ENCODE measurements at places on chromosomes 2 and 18.

DNA sequence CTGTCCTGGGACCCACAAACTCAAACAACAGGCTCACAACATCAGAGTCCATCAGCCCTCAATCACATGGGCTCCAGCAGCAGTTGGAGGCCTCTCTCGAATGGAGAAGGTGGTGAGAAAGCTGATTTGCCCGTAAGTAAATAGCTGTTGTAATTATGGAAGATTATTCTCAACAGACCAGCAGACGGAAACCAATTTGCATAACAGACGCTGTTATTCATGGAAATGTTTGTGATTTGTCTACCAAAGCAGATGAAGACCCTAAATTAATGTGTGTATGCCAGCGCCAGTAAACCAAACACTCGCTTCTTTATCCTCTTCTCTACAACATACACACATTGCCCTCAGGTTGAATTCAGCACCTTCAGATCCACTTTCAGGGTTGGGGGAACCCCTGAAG lies 23.4 kb upstream of the GALNT14 start:
- no peak for ATAC-seq

DNA sequence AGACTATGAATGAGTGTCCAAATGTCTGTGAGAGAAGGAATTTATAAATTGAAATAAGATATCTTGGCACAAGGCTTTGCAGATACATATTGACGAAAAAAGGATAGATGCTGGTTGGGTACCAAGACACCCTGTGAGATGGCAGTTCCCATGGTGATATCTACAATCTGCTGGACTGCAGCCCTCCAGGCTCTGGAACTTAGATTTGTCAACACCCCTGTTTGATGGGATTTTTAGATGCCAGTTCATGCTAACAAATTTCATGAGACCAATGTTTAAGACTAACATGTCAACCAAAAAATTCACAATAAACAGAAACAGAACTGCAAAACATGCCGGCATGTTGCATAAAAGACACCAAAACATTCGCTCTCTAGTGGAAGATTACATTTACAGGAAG lies 400.3 kb upstream of the CNTNAP5 start:
- ATAC-seq: no peak

DNA sequence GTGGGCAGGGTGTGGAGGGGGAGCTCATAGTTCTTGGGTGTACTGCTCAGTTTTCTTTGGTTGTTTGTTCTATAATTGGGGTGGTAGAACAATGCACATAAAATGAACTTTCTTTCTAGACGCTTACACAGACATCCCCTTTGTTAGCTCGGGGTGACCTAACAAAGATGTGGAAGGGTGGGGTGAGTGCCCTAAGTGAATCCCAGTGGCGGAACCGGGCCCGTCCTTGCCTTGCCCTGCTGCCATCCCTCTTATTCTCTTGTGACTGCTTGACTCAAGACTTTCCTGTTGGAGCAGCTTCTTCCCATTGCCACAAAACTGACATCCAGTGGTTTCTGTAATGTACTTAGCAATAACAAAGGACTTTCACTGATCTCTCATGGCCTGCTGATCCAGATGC lies 268.1 kb downstream of the PTGR3 start:
- no peak for ATAC-seq

- ATAC-seq: no peak
Observed at GRCh38 chr2:45833301-45833967, 182.0 kb downstream of the PRKCE start.

DNA sequence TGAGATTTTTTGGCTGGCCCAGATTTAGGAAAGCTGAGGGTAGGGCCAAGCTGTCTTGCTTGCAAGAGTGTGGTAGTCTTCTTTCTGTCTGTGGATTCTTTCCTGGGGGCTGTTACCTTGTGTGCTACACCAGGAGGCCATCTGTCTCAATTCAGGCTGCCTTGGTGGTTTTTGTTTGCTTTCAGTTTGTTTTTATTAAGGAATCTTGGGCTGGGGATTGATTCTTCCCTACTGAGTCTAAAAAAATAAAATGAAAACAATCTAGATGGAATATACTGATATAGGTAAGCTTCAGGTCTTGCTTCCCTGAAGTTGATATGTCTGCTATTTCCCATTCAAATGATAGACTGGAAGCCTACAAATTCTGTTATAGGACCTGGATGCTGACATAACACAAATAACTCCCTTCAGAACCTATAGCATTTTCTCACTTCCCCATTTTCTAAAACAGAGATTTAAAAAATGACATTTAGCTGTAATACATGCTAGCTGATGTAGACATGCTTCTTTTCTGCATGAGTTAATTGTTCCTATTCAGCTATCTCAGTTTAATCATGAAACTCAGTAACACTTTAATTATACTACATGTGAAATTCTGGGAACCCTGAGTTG lies 5.3 kb downstream of the LHCGR start:
- ATAC-seq: no peak

GRCh38 chr2:142827170-142827569 lies 50.3 kb upstream of the KYNU start:
- no peak for ATAC-seq

DNA sequence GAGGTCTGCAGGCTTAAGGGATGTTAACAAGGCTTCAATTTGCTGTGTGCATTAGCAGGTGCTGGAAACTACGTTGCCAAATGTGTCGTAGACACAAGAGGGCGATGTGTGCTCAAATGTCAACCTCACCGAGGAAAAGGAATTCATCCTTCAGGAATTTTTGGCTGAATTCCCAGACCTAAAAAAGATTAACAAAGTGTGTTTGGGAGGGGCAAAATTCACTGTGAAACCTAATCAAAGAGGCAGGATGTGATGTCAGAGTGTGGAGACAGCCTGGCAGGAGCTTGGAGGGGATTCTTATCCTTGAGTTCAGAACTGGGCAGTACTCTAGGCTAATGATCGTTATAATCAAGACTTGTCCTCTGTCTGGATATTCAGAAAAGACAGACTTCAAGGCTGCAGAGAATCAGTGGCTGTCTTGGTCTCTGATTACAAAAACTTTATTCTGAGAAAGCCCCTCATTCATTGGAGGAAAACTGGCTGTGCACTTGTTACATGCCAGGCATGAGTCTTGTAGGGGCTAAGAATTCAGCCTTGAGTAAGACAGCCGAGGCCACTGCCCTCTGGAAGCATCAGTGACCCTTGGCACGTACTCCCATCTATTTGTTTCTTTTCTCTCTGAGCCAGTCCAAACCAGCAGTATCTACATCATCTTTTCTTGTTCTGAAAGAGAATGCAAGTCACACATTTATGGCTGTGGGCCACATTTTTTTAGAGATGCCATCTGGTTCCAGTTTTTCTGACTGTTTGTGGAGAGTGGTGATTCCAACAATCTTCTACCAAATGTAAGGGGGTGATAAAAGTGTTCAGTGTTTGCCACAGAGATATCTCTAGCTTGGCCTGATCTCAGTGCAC lies 18.7 kb upstream of the SCYGR1 start:
- ATAC-seq: no peak

GRCh38 chr2:164568317-164568716 lies 53.0 kb downstream of the GRB14 start:
- no peak for ATAC-seq

- ATAC-seq: no peak
Observed at GRCh38 chr2:11290211-11290610, 54.2 kb downstream of the ROCK2 start.

- ATAC-seq: no peak
Observed at GRCh38 chr2:239811111-239811781, 213.9 kb downstream of the NDUFA10 start.

DNA sequence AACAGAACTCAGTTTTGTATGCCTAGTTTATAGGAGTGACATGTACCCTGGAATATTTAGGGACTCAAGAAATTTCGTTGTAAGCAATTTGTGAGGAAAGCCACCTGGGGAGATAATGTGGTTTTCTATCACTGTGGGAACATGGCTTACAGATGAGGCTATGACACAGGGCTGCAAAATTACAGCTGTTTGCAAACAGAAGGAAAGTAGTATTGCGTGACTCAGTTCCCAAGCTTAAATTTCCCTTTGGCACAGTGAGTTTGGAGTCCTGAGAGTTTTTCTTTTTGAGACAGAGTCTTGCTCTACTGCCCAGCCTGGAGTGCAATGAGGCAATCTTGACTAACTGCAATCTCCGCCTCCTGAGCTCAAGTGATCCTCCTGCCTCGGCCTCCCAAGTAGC lies 149.8 kb downstream of the MYO5B start:
- no peak for ATAC-seq

- no peak for ATAC-seq
Observed at GRCh38 chr2:178499640-178500039, 19.4 kb downstream of the PLEKHA3 start.

DNA sequence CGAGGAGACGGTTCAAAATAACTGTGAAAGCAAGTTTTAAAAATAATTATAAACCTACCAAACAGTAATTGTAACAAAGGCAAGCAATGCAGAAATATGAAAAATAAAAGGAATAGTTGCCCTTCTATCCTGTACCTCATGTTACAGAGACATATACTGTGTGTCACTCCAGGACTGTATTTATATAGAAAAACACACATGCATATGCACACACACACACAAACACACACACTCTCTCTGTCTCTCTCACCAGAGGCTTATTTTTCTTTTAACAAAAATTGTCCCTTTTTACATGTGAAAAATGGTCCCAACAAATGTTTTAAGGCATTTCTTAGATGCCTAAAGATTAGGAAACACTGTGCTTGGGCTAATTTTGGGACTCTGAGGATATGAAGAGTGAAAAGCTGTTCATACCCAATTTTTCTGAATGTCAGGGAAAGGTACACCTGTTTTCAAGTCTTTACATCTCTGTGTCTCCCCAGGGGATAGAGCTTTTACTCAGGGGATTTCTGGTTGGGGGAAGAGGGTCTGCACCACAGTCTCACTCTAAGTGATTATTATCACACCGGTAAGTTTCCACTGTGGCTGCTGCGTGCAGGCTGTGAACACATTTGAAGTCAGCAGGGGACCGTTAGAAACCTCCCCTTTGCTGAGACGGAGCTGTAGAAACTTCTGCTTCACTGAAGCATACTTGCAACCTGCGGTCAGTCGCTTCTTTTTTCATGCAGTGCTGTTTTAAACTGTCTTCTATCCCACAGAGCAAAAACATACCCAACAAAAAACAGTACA lies 51.4 kb upstream of the SPAG16 start:
- peak; percentile 83 for ATAC-seq

DNA sequence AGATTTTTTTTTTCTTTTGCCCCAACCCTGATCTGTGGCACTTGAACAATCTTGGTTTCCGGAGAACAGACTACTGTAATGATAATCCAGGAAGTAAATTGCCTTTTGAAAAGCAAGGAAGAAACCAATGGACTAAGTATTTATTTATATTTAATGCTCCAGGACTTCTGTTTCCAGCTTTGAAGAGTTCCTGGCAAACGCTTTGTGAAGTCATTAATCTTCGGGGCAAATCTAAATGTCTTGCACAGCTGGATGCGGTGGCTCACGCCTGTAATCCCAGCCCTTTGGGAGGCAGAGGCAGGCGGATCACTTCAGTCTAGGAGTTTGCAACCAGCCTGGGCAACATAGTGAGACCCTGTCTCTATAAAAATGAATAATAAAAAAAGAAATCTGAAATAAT lies 135.1 kb upstream of the GATA6 start:
- ATAC-seq: no peak

DNA sequence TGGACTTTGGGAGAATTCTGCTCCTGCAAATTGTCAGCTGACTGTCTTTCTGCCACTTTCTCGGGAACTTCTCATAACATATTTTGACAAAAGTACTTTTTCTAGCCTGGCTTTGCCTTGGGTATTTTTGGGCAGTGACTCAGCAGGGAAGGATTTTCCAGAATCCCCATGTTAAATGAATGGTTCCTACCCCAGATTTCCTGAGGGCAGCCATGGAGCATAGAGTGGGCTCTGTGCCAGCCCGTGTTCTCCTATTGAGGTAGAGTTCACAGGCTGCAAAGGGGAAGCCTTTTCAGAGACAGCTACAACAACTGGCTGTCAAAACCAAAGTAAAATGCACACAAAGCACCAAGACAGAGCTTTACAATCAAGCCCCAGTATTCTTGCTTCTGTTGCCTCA lies 59.8 kb downstream of the BMP10 start:
- ATAC-seq: no peak

- no peak for ATAC-seq
Observed at GRCh38 chr2:225842939-225843338, 443.4 kb downstream of the NYAP2 start.

DNA sequence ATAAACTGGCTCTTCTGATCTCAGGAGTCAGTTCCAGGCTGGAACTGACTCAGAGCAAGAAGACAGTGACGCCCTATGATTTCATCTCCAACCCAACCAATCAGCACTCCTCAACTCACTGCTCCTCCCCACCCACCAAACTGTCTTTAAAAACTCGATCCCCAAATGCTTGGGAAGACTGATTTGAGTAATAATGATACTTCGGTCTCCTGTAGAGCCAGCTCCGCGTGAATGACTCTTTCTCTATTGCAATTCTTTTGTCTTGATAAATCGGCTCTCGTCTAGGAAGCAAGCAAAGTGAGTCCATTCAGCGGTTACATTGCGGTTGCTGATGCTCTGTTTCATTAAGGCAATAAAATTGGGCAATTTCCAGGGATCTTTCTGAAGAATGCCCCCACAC lies 1025.3 kb upstream of the CNTNAP5 start:
- no peak for ATAC-seq

DNA sequence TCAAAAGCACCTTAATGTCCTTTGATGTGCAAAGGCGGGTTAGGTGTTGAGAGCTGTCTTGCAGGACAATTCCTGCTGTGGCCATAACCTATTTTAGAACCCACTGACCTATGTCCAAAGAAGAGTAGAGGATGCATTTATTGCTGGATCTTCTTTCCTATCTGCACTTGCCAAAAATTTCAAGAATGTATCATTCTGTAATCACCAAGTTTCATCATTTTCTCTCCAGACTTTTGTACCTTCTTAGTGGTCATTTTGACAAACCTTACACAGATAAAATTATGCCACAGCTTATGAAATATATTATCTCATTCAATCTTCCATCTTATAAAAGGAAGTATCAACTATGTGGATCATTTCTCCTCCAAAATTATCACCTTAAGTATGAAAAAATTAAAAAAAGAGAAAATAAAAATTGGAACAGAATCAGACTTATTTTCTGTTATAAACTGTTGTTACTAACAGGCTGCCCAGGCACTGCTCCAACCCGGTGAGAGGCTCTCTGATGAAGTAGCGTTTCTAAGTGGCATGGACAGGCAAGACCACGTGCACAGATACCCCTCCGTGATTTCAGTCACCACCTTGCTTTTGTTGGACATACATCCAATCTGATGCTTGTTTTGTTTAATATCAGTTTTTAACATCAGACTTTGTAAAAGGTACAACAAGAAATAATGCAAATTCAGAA lies 559.9 kb upstream of the ID2 start:
- ATAC-seq: no peak

GRCh38 chr18:10065296-10065695 lies 151.5 kb downstream of the VAPA start:
- no peak for ATAC-seq

DNA sequence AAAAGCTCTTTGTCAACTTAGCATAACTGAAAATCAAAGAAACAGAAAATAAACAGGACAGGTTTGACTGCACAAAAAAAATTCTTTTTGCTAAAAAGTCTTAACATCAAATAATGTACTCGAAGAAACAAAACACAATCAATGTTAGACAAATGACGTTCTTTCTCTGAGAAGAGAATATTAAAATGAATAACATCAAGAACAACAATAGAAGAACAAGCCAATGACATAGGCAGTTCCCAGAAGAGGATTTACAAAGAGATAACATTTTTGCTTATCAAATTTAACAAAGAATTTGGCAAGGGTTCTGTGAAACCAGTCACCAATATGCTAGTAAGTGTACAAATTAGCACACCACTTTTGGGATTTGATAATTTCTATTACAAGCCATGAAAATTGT lies 5.8 kb downstream of the GPR55 start:
- ATAC-seq: peak; percentile 12
